ENCODE measurements at places on chromosomes 6 and 20. TPM values are rescaled to one million over a fixed set of nuclear protein-coding genes. Genes with fewer than 3 reads are reported as not detected.

GRCh38 chr20:44467289-44467883, 8.3 kb upstream of the TTPAL start:
- no peaks in the 10 kb centered on the region for H3K27me3 ChIP-seq
- DNase-seq, result no peak
- no peak overlapping the region for H3K4me3 ChIP-seq
- H3K27ac ChIP-seq, result no peak overlapping the region
- H3K36me3 ChIP-seq, result no peaks in the 10 kb centered on the region

- no peak overlapping the region for H3K4me3 ChIP-seq
- no peak for DNase-seq
- peak overlapping the region; percentile 78 for H3K27ac ChIP-seq
- peaks cover 86% of the 10 kb centered on the region for H3K4me1 ChIP-seq
- H3K36me3 ChIP-seq, result no peaks in the 10 kb centered on the region
Observed at GRCh38 chr6:31717499-31718222, 2.5 kb downstream of the LY6G6D start.

SALL4 gene
- not detected for total RNA-seq

WFDC5 gene
- total RNA-seq, result 3.1 TPM

PTK6 gene
- 40.8 TPM for total RNA-seq

- H3K4me3 ChIP-seq, result no peak overlapping the region
- no peaks in the 10 kb centered on the region for H3K4me1 ChIP-seq
- no peak for DNase-seq
- no peak overlapping the region for H3K27ac ChIP-seq
Observed at GRCh38 chr20:40875116-40876085, 153.2 kb upstream of the TOP1 start.

TMEM244 gene
- total RNA-seq, result not detected

TTK gene
- 14.1 TPM for total RNA-seq

AKIRIN2 gene
- total RNA-seq, result 22.1 TPM

GRCh38 chr20:40808936-40809335, 119.9 kb upstream of the MAFB start:
- no peaks in the 10 kb centered on the region for H3K4me1 ChIP-seq
- H3K27ac ChIP-seq, result no peak overlapping the region
- H3K4me3 ChIP-seq, result no peak overlapping the region
- H3K36me3 ChIP-seq, result no peaks in the 10 kb centered on the region
- peaks cover 46% of the 10 kb centered on the region for H3K27me3 ChIP-seq

GRCh38 chr20:63791497-63792156, 39.4 kb downstream of the ZBTB46 start:
- no peak overlapping the region for H3K4me3 ChIP-seq
- DNase-seq, result no peak
- H3K27ac ChIP-seq, result no peak overlapping the region
- H3K4me1 ChIP-seq, result no peaks in the 10 kb centered on the region
- peaks cover 12% of the 10 kb centered on the region for H3K27me3 ChIP-seq

DNA sequence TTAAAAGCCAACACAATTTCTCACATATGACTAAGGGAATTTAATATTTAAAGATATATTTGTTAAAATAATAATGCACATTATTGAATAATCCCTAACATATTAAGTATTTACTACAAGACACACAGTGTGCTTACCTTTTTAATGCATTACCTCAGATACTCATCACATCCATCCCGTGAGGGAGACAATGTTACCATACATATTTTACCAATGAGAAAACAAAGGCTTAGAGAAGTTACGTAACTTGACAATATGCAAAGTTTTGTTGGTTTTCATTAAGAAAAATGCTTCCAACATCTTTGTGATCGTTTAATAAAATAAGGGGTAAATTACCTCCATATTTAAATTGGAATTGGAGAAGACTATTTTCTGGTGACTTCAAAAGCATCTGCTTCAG, 4.3 kb downstream of the IFNGR1 start:
- H3K36me3 ChIP-seq, result no peaks in the 10 kb centered on the region
- no peak for DNase-seq
- no peak overlapping the region for H3K4me3 ChIP-seq
- H3K27ac ChIP-seq, result no peak overlapping the region

DNA sequence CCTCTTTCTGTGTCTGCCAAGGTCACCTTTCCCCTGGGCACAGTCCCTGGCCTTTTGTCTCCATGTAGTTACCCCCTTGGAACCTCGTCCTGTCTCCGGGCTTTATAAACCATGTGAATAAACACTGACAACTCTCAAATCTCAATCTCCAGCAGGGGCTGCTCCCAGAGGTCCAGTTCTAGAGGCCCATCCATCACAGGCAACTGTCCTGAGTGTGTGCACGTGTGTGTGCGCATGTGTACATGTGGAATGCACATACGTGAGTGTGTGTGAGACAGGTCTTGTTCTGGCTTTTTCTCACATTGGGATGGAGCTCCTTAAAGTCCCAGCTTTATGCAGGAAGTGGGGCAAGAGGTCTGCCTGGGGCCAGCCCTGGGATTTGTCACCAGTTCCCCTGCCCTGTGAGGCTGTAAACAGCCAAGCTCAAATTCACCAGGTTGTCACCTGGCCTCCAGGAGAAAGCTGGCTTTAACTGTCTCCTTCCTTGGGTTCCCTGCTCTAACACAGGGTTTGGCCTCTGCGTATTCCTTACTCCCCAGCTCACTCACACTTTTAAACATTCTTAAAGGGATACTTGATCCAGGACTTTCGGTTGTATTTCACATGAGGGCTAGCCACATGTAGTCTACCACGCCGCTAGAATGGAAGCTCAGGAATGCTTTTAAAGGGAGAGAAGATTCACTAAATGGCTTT, 42.7 kb downstream of the RAMACL start:
- peaks cover 4% of the 10 kb centered on the region for H3K4me1 ChIP-seq
- H3K4me3 ChIP-seq, result no peak overlapping the region
- no peak for DNase-seq
- no peaks in the 10 kb centered on the region for H3K27me3 ChIP-seq
- no peak overlapping the region for H3K27ac ChIP-seq

JAG1 gene
- total RNA-seq, result 126 TPM

DNA sequence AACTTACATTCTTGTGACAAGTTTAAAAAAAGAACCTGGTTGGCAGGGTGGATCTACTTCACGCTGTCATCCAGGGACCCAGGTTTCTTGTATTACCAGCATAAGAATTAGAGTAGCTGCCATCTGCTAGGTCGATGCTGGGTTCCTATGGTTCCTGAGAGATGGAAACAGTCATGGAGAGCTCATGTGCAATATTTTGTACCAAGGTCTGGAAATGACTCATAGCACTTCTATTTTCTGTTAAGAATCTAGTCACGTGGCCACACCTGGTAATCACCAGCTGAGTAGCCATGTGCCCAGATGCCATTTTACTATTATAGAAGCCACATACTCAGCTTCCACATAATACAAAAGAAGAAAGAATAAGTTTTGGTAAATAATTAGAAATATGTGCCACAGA, 171.3 kb downstream of the CD83 start:
- H3K4me1 ChIP-seq, result no peaks in the 10 kb centered on the region
- DNase-seq, result no peak
- H3K27me3 ChIP-seq, result no peaks in the 10 kb centered on the region
- H3K36me3 ChIP-seq, result no peaks in the 10 kb centered on the region
- H3K4me3 ChIP-seq, result no peak overlapping the region
- no peak overlapping the region for H3K27ac ChIP-seq

DNA sequence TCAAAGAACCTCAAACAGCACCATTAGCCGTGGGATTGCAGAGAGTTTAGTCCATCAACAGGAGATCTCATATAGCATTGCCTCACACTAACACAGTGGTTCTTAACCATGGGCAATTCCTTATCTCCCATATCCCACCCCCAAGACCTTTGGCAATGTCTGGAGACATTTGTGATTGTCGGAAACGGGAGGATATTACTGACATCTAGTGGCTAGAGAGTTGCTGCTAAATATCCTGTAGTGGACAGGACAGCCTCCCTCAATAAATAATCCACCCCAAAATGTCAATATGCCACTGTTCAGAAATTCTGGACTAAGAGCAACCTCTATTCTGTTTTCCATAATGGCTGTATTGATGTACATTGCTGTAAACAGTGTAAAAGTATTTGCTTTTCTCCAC, 210.1 kb upstream of the CCN2 start:
- H3K36me3 ChIP-seq, result no peaks in the 10 kb centered on the region
- H3K4me1 ChIP-seq, result no peaks in the 10 kb centered on the region
- no peak overlapping the region for H3K27ac ChIP-seq
- H3K27me3 ChIP-seq, result no peaks in the 10 kb centered on the region
- H3K4me3 ChIP-seq, result no peak overlapping the region

COMMD7 gene
- total RNA-seq, result 10.7 TPM

PROKR2 gene
- not detected for total RNA-seq

DNA sequence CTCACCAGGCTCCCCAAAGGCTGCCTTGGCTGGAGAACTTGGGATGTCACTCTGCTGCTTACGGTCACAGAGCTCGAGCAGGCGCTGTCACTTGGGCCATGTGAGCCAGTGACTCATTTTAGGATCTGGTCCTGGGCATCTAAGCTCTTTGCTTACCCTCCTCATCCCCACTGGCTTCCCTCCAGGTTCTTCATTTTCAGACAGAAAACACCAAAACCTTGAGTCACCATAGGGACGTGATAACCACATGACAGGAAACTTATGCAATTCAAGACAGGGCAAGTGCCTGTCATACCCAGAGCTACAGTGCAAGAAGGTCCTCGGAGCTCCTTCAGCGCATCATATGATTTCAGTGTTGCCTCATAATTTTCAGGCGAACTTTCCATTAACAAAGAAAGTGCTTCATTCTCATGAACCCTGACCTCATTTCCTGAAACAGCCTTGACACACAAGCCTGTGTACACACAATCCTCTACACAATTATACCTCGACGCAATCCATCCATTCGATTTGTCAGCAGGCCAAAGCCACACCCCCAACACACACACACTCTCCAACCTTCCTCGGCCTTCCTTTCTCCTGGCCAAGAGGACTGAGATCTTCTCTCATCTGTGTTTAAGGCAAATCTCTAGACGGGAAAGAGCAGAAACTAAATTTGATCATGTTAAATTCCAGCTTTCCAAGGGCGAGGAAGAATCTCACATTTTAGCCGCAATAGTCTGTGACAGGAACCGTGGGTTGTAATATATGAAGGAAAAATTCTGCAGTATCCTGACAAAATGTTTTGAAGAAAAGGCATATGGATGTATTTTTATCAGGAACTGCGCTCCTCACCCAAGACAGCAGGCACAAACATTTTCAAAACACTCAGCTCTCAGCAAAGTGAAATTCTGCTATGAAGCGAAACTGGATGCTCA, 25.3 kb downstream of the TBC1D7 start:
- H3K4me3 ChIP-seq, result no peak overlapping the region
- H3K36me3 ChIP-seq, result no peaks in the 10 kb centered on the region
- peak; percentile 23 for DNase-seq
- H3K4me1 ChIP-seq, result peaks cover 43% of the 10 kb centered on the region
- no peaks in the 10 kb centered on the region for H3K27me3 ChIP-seq

- H3K4me3 ChIP-seq, result no peak overlapping the region
- no peaks in the 10 kb centered on the region for H3K36me3 ChIP-seq
- DNase-seq, result no peak
- peak overlapping the region; percentile 70 for H3K27ac ChIP-seq
- peaks cover 41% of the 10 kb centered on the region for H3K4me1 ChIP-seq
Observed at GRCh38 chr6:13044390-13044789, 283.9 kb downstream of the TBC1D7 start.

- no peaks in the 10 kb centered on the region for H3K36me3 ChIP-seq
- no peaks in the 10 kb centered on the region for H3K4me1 ChIP-seq
- H3K27me3 ChIP-seq, result no peaks in the 10 kb centered on the region
- no peak for DNase-seq
Observed at GRCh38 chr6:170234419-170234818, 56.5 kb downstream of the DLL1 start.

KHDC1L gene
- not detected for total RNA-seq

GRCh38 chr6:105619971-105620741, 217.3 kb upstream of the PREP start:
- no peak overlapping the region for H3K4me3 ChIP-seq
- no peaks in the 10 kb centered on the region for H3K4me1 ChIP-seq
- H3K36me3 ChIP-seq, result no peaks in the 10 kb centered on the region
- H3K27ac ChIP-seq, result no peak overlapping the region

- H3K4me1 ChIP-seq, result peaks cover 5% of the 10 kb centered on the region
- no peak overlapping the region for H3K4me3 ChIP-seq
- no peak overlapping the region for H3K27ac ChIP-seq
- no peaks in the 10 kb centered on the region for H3K27me3 ChIP-seq
- H3K36me3 ChIP-seq, result no peaks in the 10 kb centered on the region
Observed at GRCh38 chr6:90151576-90152422, 144.8 kb downstream of the BACH2 start.

DNA sequence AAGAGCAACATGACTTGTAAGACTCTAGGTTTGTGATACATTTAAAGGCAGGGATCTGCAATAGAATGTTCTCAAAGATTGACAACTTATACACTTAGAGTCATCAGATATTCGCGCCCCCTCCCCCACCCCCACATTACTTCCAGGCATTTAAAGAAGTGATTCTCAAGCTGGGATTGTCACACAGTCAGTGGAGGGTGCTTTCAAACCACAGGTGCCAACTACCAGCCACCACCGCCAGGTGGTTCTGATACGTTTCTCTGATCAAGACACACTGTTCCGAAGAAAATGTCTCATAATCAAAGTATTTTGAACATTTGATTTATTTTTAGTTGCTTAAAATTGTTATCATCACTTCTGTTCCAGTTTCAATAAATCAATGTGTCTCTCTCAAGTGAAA, 357.5 kb downstream of the ESR1 start:
- H3K36me3 ChIP-seq, result no peaks in the 10 kb centered on the region
- DNase-seq, result no peak
- H3K27ac ChIP-seq, result no peak overlapping the region
- no peaks in the 10 kb centered on the region for H3K4me1 ChIP-seq
- H3K27me3 ChIP-seq, result no peaks in the 10 kb centered on the region

HLA-DQA2 gene
- 0.38 TPM for total RNA-seq

- no peaks in the 10 kb centered on the region for H3K36me3 ChIP-seq
- no peak for DNase-seq
- no peaks in the 10 kb centered on the region for H3K27me3 ChIP-seq
- H3K27ac ChIP-seq, result no peak overlapping the region
- H3K4me3 ChIP-seq, result no peak overlapping the region
- no peaks in the 10 kb centered on the region for H3K4me1 ChIP-seq
Observed at GRCh38 chr6:4303638-4304037, 168.3 kb upstream of the ECI2 start.

GRCh38 chr6:51926125-51926524, 161.3 kb downstream of the PKHD1 start:
- H3K27ac ChIP-seq, result no peak overlapping the region
- no peaks in the 10 kb centered on the region for H3K4me1 ChIP-seq
- no peak for DNase-seq
- no peaks in the 10 kb centered on the region for H3K27me3 ChIP-seq
- H3K4me3 ChIP-seq, result no peak overlapping the region
- no peaks in the 10 kb centered on the region for H3K36me3 ChIP-seq

GRCh38 chr6:116253188-116253504, 729 bp downstream of the TSPYL4 start:
- DNase-seq, result no peak
- H3K36me3 ChIP-seq, result no peaks in the 10 kb centered on the region
- H3K27me3 ChIP-seq, result no peaks in the 10 kb centered on the region
- peaks cover 63% of the 10 kb centered on the region for H3K4me1 ChIP-seq

Data from esophagus squamous epithelium (tissue), 5 donors.